ENCODE measurements at places on chromosomes 4 and X.

GRCh38 chrX:135425026-135425965, 3.6 kb downstream of the SMIM10L2A start:
- no peak for DNase-seq

GRCh38 chrX:1442724-1443367, 9.9 kb downstream of the ASMTL start:
- no peak for DNase-seq

- DNase-seq: peak; percentile 4
Measured at GRCh38 chr4:115090483-115091075, 22.8 kb downstream of the NDST4 start.

- no peak for DNase-seq
Measured at GRCh38 chrX:12138361-12139313, at the start of gene FRMPD4. Gene FRMPD4, plus strand, starts transcription at chrX:12138473. Its CDS starts 499 bp downstream, at chrX:12138972.

- DNase-seq: no peak
Measured at GRCh38 chr4:108488865-108489264, 131.5 kb upstream of the RPL34 start.

GRCh38 chrX:54484666-54485065, 11.4 kb downstream of the FGD1 start:
- no peak for DNase-seq

GRCh38 chrX:129449148-129449547, 74.1 kb downstream of the SMARCA1 start:
- no peak for DNase-seq

DNA sequence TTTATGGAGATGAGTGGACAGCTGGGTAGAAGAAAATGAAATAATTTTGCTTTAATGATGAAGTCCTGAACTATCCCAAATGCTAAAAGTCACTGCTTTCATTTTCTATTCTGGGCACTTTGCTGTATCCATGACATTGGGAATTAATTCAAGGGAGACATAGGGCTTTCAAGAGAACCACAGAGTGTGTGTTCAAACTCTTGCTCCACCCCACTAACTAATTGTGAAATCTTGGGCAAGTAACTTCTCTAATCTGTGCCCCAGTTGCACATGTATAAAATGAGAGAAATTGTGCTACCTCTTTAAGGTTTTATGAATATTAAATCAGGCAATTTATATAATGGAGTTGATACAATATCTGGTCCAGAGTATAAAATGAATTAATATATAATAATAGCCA, 1422.0 kb downstream of the ADGRL3 start:
- no peak for DNase-seq

DNA sequence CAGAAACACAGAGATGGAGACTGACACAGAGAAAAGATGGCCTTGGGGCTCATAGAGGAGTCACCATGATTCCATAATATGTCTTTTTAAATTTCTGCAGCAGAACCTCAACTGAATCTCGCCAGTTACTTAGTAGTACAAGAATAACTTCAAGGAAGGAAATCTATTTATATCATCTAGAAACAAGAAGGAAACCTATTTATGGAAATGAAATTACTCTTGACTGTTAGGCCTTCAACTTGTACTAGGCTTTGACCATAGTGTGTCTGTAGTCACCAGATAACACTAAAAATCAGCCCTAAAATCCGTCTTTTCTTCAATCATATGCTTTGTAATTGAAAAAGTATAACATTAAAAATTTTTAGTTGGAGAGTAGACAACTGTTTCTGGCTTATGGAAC, 740.4 kb downstream of the TRIML1 start:
- no peak for DNase-seq

DNA sequence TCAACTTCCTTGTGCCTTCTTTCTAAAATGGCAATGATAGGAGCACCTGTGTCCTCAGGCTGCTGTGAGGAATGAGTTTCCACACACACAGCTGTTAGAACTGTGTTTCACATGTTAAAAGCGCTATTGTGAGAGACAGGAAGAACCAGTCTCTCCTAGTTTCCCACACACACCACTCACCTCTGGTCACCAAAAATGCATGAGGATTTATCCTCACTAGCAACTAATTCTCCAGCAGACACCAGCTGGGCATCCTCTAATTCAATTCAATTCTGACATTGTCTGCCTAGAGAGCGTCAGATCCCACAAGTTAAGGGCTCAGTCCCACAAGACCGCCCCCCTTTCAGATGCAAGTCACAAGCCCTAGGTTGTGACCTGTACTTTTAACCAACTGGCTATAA, 29.0 kb upstream of the SLC2A9 start:
- DNase-seq: peak; percentile 38

GRCh38 chr4:36582198-36582597, 300.8 kb downstream of the DTHD1 start:
- no peak for DNase-seq

- no peak for DNase-seq
Measured at GRCh38 chr4:85496933-85497332, 22.0 kb downstream of the ARHGAP24 start.

DNA sequence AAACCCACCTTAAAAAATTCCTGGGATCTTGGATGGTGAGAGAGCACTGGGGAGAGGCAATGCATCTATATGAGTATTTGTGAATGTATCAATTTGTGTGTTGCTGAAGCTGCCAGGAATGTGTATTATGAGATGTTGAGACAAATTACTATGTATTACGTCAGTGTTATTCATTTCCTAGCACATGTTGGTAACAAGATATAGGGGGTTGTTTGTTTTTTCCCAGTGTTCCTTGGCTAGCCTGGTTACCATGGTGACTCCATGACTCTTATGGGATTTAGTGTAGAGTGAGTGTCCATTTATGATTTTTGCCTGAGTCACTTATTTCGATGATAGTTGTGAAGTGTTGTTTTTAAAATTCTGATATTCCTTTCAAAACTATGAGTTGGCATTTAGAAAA, 65.6 kb downstream of the RAB40A start:
- DNase-seq: no peak

GRCh38 chrX:2320089-2320488, 180.7 kb downstream of the DHRSX start:
- DNase-seq: no peak

DNA sequence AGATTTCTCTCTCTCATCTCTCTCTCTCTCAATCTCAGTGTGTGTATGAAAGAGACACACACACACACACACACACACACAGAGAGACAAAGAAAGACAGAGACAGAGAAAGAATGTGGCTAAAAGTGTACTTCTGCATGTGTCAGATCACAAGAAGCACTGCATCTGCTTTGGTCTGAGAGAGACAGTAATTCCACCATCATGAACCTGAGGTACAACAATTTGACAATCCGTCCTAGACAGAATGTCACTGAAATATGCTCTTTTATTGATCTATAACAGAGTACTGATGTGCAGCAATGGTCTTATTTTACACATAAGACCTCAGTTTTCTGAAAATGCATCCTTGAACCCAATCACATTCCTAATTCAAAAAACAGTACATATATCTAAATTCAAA, 576.2 kb upstream of the SMIM31 start:
- no peak for DNase-seq
